Stimulated activated CD8-positive, alpha-beta memory T cell treated with anti-CD3 and anti-CD28 coated beads, Interleukin-4, amount 100 ng/mL, for 1 hour (primary cell): ENCODE measurements at places on chromosomes 16 and 17.
A peak's percentile ranks its signal among the peaks of the same experiment; 100 is the strongest.

- DNase-seq: no peak
These were observed 230.6 kb downstream of the MSI2 start for GRCh38 chr17:57486882-57487301.

DNA sequence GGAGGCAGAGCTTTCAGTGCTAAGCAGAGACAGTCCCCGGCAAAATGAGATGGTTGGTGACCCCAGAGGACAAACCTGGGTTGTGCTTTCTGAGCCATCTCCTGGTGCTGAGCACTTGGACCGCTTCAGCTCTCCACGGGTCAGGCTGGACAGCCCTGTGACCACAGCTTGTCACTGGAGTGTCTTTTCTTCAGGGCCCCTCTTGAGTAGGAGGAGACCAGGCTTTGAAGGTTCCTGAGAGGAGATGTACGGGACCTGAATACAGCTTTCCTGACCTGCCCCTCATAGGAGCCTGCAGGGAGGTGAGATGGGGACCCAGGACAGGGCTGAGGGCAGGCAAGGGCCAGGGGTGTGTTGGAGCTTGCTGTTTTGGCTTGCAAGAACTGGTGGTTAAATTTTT is 17.8 kb upstream of the ADGRG1 start:
- DNase-seq: no peak

DNA sequence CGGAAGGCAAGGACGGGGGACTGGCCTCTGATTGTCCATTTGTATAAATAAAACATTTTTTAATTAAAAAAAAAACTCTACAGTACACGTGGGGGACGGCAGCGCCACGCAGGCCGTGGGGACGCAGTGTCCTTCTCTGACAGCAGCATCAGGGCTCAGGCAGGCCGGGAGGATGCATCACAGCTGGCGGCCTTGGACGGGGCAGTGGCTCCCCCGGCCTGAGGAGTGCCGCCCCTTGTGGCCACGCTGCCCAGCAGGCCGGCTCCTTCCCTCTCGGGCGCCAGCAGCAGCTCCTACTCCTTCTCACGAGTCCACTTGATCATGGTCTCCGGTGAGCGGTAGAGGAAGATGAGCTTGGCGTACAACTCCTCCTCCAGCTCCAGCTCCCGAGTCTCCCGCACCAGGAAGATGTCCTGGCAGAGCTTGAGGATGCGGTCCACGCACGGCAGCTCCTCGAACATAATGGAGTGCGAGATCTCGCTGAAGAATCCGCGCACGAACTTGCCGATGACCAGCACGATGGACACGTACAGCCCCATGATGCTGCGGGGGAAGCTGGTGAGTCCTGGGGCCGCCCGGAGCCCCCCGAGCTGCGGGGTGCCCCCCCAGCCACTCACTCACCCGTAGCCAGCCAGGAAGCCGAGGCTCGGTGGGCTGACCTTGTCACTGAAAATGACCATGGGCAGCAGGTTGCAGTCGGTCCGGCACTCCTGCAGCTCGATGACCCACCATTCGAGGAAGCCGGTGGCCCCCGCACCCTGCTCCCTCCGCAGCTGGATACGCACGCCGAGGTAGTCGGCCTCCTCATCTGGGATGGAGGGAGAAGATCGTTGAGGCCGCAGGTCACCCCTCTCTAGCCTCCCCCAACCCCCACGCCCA is 9.2 kb downstream of the CTU2 start:
- no peak for DNase-seq

DNA sequence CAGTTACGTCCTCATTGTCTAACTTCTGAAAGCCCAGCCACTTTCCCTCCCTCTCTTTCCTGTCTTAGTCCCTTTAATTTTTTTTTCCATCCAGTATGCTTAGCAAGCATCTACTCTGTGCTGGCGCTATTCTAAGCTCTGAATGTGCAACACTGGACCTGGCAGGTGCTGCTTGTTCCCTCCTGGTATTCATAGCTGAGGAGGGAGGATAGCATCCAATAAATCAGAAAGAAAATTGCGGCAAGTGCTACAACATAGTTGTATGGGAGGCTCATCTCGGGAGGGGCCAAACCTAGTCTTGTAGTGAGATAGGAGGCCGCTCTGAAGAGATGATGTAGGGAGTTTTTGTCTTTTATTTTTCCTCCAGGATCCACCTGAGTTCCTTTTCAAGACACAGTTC is 457.3 kb upstream of the HSBP1 start:
- DNase-seq: no peak

GRCh38 chr17:75774991-75775668 is 9.5 kb upstream of the UNK start:
- DNase-seq: no peak

- no peak for DNase-seq
These were observed 4.9 kb downstream of the MYH1 start for GRCh38 chr17:10513299-10514067.

- no peak for DNase-seq
These were observed 11.4 kb upstream of the MRPS23 start for GRCh38 chr17:57861000-57861789.

GRCh38 chr16:64870859-64871258 is 251.0 kb downstream of the CDH11 start:
- no peak for DNase-seq

DNA sequence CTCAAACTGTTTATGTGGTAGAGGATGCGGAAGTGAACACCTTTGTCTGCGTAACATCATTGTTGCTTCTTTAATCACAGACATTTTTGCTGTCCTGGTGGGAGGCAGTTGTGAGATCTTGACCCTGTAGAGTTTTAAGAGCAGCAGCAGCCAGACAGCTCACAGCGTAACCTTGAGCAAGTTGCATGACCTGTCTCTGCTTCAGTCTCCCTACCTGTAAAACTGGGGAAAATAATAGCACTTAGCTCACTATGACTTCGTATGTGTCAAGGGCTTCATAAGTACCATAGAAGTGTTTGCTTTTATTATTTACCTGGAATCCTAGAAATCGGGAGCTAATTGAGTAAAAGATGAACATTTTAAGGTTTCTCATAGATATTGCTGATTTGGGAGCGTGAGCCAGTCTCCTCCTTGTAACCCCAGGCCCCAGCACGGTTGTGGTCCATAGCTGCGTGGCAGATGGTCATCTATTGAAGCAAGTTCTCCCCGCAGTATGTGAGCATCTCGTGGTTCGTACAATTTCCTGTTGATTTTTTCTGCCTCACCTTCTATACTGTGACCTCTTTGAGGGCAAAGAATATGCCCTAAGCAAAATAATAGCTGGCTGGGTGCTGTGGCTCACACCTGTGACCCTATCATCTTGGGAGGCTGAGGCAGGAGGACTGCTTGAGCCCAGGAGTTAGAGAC is 34.4 kb downstream of the GPRC5B start:
- no peak for DNase-seq

GRCh38 chr16:85403693-85404092 is 209.4 kb upstream of the GSE1 start:
- no peak for DNase-seq

DNA sequence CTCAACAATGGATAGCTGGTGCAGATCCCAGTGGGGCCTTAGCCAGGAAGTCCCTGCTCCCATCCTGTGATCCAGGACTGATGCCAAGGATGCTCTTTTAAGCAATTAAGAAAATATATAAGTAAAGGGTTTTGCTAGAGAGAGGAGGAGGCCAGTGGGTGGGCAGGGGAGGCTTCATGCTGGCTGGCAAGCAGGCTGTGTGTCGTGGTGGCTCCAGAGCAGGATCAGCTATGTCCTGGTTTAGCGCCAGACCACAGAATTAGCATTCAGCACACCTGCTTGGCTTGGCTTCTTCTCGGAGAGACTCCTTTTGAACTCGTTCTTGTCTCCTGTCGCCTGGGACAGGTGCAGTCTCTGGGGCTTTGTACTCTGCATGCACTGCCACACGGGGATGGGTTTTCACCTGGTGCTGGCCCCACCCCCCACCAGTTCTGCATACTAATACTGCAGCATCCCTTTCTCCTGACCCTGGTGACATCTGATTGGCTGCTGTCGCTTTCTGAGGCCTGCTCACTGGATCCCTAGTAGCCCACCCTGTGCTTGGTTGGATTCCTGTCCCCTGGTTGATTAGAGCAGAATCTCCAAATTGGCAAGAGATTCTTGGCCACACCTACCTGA is 66.1 kb downstream of the PLD6 start:
- DNase-seq: no peak

DNA sequence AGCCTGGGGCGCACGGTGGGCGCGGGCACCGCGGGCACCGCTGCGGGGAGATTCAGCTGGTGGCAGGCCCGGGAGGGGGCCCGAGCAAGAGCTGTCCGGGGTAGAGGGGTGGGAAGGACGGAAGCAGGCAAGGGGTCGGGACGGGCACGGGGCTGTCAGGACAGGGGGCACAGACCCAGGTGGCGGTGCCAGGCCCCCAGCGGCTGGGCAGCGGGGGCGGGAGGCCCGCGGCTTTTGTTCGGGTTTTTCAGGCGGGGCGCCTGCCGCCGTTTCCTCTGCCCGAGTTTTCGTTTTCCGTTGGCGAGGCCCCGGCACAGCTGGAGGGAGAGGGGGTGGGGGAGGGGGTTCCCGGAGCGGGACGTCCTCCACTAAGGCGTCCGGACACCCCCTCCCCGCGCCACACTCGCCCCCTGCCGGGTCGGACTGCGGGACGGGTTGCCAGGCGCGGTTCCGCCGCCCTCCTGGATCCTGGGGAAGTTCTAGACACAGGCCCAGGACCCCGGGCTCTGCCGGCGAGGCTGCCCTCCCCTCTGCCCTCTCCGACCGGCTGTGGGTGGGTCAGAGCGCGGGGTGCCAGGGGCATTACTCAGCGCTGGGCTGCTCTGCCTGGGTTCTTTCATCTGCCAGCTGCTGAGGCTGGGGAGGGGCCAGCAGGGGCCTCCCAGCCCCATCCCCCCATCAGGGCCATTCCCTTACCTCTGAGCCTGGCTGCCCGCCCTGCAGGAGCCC is 543 bp downstream of the ARHGAP23 start:
- no peak for DNase-seq

GRCh38 chr16:19657831-19658230 is 60.2 kb downstream of the KNOP1 start:
- DNase-seq: no peak

- DNase-seq: peak; percentile 76
These were observed at the start of gene CDH15 for GRCh38 chr16:89171216-89172170. Gene CDH15, plus strand, starts transcription at chr16:89171748. Its CDS starts 84 bp downstream, at chr16:89171832.

DNA sequence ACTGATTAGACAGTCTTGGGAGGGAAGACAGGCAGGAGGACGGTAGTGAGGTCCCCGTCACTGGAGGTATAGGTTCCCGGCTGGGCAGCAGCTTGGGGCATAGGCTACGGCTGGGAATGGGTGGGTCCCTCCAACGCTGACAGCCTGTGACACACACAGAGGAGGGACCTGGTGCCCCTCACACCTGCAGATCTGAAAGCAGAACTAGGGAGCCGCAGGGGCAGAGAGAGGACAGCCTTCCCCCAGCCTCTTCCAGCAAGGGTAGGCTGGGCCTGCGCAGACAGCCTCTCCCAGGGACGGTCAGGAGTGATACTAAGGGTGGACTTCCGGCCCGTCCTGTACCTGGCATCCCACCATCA is 2.0 kb downstream of the P2RX1 start:
- DNase-seq: no peak

- DNase-seq: no peak
These were observed 153.1 kb upstream of the NOG start for GRCh38 chr17:56440419-56440818.

GRCh38 chr16:7270006-7270405 is 62.6 kb upstream of the RBFOX1 start:
- no peak for DNase-seq

GRCh38 chr17:69608808-69609472 is 194.4 kb downstream of the MAP2K6 start:
- DNase-seq: no peak

GRCh38 chr17:45125509-45125908 is 6.8 kb downstream of the PLCD3 start:
- no peak for DNase-seq

DNA sequence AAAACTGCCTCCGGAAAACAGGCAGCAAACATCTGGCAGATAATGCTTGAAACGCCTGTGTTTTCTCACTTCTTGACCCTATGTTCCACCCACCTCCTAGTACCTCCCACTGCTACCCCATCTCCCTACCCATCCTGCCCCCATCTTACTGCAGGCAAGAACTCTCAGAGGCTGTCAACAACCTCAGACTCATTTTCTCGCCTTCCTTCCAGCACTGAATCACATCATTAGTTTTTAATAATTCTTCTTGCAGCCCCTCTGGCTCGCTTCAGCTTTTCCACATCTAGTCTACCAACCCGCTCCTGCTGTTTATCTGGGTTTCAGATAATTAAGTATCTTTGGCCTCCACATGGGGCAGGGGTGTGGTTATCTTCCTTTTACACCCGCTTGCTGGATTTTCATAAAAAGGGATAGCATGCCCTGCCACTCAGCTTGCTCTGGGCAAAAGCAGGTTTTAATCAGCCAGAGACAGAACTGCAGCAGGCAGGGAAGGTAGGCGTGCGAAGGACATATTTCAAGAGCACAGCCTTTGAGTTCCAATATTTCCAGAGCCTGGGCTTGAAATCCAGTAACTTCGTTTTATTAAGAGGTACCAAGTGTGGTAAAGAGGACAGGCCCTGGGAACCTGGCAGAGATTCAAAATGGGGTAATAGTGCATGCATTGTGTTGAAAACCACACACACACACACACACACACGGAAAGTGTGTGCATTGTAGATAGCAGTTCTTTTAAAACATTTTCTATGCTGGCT is 87.5 kb downstream of the BMERB1 start:
- DNase-seq: no peak

DNA sequence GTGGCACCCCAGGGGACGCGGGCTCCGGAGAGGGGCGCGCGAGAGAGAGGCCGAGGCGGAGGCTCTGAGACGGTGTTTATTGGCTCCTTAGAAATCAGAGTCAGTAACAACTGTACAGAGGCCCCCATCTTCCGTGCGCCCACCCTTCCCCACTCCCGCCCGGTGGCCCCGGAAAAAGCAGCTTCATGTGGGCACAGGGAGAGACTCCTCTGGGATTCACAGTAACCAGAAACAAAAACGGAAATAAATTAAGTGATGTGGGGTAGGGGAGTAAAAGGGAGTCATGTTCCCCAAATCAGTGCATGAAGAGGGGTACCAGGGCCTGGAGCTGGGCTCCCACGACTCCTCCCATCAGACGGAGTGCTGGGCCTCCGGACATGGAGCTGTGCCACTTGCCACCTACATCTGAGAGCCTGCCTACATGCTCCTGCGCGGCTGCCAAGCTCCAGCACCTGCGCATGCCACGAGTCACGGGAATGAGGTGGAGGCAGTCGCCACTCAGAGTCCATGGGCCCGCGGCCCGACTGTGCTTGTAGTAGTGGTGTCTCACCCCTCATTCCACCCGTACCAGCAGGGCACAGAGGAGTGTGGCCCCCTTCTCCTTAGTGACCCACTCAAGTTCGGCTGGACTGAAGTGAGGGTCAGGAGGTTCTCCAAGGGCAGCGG is 543 bp upstream of the GPS2 start:
- no peak for DNase-seq

DNA sequence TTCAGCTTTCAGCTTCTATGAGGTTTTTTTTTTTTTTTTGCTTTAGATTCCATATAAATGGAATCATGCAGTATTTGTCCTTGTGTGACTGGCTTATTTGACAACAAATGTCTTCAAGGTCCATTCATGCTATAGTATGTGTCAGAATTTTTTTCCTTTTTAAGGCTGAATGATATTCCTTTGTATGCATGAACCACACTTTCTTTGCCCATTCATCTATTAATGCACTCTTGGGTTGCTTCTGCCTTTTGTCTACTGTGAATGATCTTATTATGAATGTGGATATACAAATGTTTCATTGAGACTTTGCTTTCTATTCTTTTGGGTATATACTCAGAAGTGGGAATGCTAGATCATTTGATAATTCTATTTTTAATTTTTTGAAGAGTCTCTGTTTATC is 27.0 kb upstream of the LRRC75A start:
- no peak for DNase-seq
